ENCODE measurements at places on chromosomes 2 and 18.

GRCh38 chr18:47979611-47980200 lies 49.2 kb upstream of the SMAD2 start:
- DNase-seq = peak; percentile 57

DNA sequence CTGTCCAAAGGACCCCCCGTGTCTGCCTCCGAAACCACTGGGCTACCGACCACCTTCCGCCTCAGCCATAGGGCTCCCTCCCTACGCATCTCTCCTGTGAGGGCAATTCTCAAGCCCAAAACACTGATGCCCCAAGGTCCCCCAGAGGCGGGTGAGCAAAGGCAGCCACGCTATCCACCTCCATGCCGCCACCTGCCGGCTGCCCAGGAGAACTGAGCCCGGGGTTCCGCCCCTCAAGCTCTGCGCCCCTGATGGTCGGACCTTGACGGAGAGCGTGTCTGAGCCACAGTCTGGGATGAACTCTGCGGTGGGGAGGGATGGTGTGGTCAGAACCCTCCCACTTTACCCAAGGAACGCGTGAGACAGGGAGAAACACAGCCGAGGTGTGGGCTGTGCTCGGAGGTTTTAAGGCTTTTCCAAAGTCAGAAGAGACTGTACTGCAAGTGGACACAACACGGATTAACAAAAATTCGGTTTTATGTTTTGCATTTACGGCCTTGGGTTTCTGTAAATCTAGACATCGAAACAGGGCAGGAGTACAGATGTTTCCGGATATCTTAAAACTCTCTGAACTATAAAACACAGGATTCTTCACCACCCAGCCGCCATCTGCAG lies 114.1 kb downstream of the ZNF516 start:
- DNase-seq = no peak

DNA sequence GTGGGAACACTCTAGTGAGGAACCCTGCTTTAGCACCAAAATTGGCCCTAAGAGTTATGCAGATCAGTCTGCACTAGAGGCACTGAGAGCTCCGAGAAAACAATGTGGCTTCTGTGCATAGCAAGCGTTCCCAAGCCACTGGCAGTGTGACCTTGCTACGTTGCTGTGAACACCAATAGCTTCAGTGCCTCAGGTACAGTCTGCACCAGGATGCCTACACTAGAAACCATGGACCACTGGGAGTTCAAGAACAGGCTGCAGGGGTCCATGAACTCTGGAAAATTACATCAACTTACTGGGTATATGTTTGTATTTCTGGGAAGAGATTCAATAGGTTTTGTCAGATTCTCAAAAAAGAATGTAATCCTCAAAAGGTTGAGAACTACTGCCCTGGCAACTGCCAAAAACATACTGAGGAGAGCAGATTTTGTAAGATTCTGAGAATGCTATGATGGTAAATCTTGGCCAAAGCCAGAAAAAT lies 18.3 kb upstream of the SP3 start:
- no peak for DNase-seq

- DNase-seq = no peak
Observed at GRCh38 chr18:48202006-48202348, 207.2 kb downstream of the ZBTB7C start.

DNA sequence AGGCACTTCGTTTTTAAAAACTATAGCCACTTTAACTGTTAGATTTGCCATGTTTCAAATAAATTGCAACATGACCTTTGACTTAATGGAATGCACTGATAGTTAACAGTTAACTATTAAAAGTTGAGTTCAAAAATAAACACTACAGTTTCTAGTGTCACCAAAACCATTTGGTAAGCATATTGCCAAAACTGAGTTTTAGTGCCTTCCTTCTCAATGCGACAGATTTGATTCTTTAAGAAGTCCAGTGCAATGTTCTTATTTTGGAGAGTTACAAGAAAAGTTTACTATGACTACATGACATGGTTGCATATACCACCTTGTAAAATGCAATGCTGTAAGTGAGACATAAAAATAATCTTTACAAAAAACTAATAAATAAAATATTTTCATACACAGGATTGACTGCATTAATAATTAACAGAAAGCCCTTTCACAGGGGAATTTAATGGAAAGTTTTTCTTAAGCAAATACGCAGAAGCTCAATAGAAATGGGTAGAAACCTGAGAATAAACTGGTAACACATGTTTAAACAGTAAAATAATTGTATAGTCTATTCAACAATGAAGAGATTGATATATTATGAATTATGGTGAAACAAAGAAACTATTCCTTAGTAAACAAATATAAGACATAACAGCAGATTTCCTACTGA lies 53.8 kb downstream of the GRB14 start:
- no peak for DNase-seq

- no peak for DNase-seq
Observed at GRCh38 chr2:28656937-28657615, 94.6 kb upstream of the PPP1CB start.

DNA sequence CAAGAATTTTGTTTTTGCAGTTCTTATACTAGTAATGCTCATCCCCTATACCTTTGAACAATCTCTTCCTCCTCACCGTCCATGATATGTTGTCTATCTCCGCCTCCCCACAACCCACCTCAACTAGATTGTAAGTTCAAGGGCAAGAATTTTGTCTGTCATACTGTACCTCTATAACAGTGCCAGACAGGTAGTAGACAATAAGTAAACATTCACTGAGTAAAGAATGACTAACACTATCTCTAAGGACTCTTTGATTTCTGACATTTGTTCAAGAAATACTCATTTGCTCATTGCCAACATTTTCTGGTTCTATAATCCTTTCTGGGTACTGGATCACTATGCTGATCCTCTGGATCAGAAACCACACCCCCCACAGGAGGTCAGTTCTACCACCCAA lies 82.4 kb downstream of the EXOC6B start:
- no peak for DNase-seq

DNA sequence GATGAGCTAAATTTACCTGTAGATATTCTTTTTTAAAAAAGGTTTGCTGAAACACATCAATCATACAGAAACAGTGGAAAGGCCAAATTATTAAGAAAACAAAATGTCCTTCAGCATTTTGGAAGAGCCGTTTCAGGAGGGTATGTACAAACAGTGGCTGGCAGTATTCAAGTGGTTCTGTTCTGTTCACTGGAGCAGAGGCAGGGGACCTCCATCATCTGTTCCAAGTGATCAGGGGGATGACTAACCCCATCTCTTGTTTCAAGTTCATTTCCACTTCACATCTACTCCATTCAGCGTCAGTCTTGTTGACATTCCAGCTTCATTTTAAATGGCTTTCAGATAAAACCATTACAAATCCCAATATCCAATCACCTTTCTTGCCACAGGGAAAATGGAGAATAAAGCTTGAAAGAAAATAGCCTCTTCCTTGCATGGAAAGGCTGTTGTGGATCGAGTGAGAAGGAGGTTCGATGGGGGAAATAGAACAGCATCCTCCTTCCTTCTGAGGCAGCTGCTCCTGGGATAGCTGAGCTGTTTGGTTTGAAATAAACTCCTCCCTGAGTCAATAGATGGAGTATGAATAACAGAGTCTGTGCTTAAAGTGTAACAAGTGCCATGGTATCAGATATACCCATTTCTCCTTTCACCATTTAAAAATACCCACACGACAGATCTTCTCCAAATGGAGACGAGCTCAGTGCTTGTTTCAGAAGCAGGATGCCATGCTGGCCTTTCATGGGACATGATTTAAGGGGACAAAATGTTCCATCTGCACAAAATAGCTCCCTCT lies 63.7 kb upstream of the OTOF start:
- DNase-seq = no peak

- no peak for DNase-seq
Observed at GRCh38 chr2:241763551-241764274, 12.9 kb upstream of the GAL3ST2 start.

DNA sequence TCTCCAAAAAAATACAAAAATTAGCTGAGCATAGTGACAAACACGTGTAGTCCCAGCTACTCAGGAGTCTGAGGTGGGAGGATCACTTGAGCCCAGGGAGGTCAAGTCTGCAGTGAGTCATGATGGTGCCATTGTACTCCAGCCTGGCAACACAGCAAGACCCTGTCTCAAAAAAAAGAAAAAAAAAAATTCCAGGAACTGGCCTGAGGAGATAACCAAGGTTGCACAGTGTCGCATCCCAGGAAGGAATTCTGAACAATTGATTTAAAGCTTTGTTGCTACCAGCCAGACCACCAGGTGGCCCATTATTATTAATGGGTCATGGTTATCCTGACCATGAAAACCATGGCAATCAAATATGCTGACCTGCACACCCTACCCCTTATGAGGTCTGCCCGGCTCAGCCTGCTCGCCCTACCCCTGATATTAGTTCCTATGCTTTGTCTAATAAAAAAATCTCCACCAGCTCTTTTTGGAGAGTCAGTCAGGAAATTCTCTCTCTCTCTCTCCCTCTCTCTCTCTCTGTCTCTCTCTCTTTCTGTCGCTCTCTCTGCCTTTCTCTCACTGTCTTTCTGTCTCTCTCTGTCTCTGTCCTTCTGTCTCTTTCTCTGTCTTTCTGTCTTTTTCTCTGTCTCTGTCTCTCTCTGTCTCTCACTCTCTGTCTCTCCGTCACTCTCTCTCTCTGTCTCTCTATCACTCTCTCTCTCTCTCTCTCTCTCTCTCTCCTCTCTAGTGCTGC lies 73.7 kb downstream of the NCAPH start:
- DNase-seq = no peak

GRCh38 chr2:66186537-66186936 lies 248.4 kb upstream of the MEIS1 start:
- DNase-seq = no peak

DNA sequence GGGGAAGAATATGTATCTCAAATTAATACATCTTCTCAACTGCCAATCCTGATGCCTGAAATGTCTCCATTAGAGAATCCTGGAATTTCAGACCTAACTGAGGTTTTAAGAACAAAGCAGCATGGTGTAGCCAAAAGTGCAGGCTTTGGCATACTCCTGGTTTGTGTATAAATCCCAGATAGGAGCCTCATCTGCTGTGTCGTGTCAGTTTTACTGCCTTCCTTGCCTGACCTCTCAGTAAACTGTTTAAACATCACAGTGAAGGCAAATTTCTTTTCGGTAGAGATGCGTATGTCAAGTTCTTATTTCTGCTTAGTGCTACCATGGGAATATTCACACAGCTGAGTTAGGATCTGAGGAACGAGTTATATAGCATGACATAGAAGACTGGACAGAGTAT lies 7.3 kb downstream of the SCG2 start:
- DNase-seq = no peak

- DNase-seq = no peak
Observed at GRCh38 chr2:50657735-50658134, 374.2 kb downstream of the NRXN1 start.

GRCh38 chr2:150449856-150450255 lies 37.6 kb downstream of the RND3 start:
- DNase-seq = no peak

GRCh38 chr2:85999061-85999831 lies 106.4 kb downstream of the POLR1A start:
- DNase-seq = peak; percentile 55

GRCh38 chr2:32812316-32812715 lies 134.4 kb upstream of the LTBP1 start:
- no peak for DNase-seq

- DNase-seq = no peak
Observed at GRCh38 chr2:23542230-23542789, 157.3 kb downstream of the KLHL29 start.

GRCh38 chr2:182316950-182317349 lies 109.9 kb downstream of the PDE1A start:
- DNase-seq = no peak

GRCh38 chr2:209911486-209911885 lies 91.0 kb upstream of the RPE start:
- no peak for DNase-seq

- DNase-seq = no peak
Observed at GRCh38 chr2:144032566-144032965, 487.4 kb downstream of the ZEB2 start.

Measured in inflammatory macrophage (primary cell).